ENCODE measurements at places on chromosomes 7 and 10. TPM values are rescaled to one million over a fixed set of nuclear protein-coding genes. Genes with fewer than 3 reads are reported as not detected.

The HOXA6 gene
- not detected for polyA plus RNA-seq

The MGMT gene
- 20.7 TPM for polyA plus RNA-seq

The RNF32 gene
- polyA plus RNA-seq, result 2.3 TPM

The GRM3 gene
- not detected for polyA plus RNA-seq

The PAPOLB gene
- not detected for polyA plus RNA-seq

The SPDYE2B gene
- not detected for polyA plus RNA-seq

The TCAF2 gene
- 2.3 TPM for polyA plus RNA-seq

The CYP2C19 gene
- not detected for polyA plus RNA-seq

The RAB19 gene
- not detected for polyA plus RNA-seq

The MYL10 gene
- not detected for polyA plus RNA-seq

The CAV1 gene
- polyA plus RNA-seq, result 287 TPM

The EPHB6 gene
- 14.1 TPM for polyA plus RNA-seq

The LBX1 gene
- not detected for polyA plus RNA-seq

The STEAP1B gene
- 0.44 TPM for polyA plus RNA-seq

The LRRC4 gene
- polyA plus RNA-seq, result 2.0 TPM

The ACBD7 gene
- 0.55 TPM for polyA plus RNA-seq

The FAM204A gene
- 44.4 TPM for polyA plus RNA-seq

The SOSTDC1 gene
- 0.58 TPM for polyA plus RNA-seq

The PTPRE gene
- 6.9 TPM for polyA plus RNA-seq

The GPR26 gene
- polyA plus RNA-seq, result not detected

The ITPRID1 gene
- polyA plus RNA-seq, result 0.20 TPM

The PLEKHS1 gene
- not detected for polyA plus RNA-seq

The CLCN1 gene
- not detected for polyA plus RNA-seq

The TRPV5 gene
- not detected for polyA plus RNA-seq

The SFTPA1 gene
- polyA plus RNA-seq, result not detected

The C10orf67 gene
- polyA plus RNA-seq, result 0.08 TPM

The PHTF2 gene
- polyA plus RNA-seq, result 12.1 TPM
